ENCODE measurements at places on chromosomes 3 and 15.

DNA sequence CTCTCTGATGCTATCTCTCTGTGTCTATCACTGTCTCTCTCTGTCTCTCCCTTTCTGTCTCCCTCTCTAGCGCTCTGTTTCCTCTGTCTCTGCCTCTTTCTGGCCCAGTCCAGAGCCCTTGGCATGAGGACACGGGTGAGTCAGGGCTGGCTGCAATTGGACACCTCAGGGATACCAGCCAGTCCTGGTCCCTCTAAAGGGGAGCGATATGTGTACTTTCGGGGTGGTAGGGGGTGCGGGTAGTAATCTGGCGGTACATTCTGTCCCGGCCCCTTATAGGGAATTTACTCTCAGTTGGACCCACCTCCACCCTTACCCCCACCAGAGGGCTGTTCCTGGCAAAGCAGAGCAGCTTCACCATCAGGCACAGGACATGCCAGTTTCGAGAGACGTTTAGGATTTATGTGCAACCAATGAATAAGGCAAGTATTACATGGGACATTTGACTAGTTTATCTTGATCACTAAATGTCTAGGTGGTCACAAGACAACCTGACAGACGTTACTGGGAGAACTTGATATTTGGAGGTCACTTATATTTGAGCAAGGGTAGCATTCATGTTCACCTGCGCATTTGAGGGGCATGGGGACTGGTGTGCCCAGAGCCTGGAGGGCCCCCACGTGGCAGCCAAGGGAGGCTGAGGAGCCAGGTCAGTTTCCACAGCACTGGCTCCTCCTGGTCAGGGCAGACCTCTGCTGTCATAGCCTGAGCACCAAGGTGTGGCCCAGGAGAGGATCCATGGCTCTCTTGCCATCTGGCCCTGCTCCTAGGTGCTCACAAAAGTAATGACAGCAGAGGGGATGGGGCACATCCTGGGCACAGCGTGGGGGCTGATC, 256.1 kb downstream of the PLCL2 start:
- peak; percentile 70 for DNase-seq

- DNase-seq = no peak
Measured at GRCh38 chr15:66231394-66232266, 21.9 kb downstream of the MEGF11 start.

GRCh38 chr3:60178931-60179653, 1072.2 kb downstream of the FHIT start:
- DNase-seq = no peak

GRCh38 chr3:157445857-157446256, 9.2 kb downstream of the PTX3 start:
- DNase-seq = no peak

DNA sequence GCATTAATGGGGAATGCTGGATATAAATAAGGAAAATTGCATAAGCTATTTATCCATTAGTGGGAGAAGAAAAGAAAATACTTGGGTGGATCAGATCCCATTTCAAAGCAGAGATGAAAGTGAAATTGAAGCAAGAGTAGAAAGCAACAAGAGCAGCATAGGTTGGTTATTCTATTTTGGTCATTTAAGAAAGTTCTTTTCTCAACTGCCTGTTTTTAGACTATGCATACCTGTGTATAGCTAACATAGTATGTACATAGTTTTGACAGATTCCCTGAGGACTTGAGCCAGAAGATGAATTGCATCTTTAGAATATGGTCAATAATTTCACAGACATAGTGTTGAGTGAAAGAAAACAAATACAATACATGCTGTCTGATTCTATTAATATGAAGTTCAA, 29.0 kb upstream of the DENND4A start:
- no peak for DNase-seq

DNA sequence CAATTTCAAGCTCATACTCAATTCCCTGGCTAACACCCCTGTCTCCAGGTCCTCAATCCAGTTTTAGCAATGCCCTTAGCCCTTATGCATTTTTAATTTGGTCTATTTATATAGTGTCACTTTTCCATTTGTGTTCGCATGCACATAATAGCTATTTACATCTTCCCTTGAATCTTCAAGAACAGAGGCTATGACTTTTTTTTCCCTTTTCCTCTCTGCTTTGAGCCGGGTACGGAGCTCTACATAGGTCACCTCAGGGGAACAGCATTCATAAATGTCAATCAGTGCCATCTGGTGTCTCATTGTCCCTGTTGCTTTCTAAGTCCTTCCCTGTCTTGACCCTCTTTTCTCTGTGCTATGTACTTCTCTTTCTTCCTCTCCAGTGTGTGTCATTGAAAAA, 26.5 kb upstream of the ACTC1 start:
- DNase-seq = no peak

- DNase-seq = no peak
Measured at GRCh38 chr3:100029689-100030088, 84.6 kb downstream of the FILIP1L start.

DNA sequence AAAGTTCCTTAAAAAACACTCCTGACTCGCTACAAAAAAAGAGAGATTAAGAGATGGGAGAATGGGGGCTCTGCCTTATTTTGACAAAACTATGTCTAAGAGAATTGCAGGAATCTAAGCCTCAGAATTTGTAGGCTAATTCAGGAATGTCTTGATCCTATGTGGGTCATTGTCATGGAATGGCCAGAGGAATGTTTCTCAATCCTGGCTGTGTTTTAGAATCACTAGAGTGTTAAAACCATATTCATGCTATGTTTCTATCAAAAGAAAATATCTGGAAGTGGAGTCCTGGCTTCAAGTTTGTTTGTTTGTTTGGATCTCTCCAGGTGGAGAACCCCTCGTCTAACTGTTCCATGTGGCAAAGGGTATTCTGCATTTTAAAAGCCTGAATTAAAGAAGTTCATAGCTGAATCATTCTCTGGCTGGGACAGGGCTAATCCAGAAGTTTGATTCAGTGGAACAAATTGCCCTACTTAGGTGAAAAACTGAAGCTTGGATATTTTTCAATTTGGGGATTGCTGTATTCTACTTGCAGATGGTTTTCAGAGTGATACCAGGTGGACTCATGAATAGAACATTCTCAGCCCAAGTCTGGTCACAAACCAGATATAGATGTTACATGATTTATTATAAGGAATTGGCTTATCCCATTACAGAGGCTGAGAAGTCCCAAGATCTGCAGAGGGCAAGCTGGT, 28.2 kb downstream of the GJD2 start:
- no peak for DNase-seq

DNA sequence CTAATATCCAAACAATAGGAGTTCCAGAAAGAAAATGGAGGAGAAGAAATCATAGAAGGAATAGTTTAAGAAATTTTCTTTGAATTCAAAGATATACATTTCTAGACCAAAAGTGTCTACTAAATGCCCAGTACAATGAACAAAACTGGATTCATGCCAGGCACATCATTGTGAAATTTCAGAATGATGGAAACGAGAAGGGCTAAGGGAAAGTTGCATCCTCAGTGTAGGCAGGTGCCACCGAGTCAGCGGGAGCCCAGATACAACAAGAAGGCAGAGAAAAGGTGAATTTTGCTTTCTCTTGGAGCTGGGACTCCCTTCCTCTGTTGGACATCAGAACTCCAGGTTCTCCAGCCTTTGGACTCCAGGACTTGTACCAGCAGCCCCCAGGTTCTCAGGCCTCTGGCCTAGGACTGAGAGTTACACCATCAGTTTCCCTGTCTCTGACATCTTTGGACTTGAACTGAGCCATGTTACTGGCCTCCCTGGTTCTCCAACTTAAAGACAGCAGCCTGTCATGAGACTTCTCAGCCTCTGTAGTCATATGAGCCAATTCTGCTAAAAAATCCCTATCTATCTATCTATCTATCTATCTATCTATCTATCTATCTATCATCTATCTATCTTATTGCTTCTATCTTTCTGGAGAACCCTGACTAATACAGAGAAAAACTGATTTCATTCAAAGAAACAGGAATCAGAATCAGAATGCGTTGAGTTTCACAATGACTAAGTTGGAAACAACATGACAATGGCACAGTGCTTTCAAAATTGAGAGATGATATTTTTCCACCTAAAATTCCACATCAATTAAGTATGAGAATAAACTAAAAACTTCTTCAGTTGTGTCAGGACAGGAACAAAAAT, 207.7 kb downstream of the FAM43A start:
- no peak for DNase-seq

DNA sequence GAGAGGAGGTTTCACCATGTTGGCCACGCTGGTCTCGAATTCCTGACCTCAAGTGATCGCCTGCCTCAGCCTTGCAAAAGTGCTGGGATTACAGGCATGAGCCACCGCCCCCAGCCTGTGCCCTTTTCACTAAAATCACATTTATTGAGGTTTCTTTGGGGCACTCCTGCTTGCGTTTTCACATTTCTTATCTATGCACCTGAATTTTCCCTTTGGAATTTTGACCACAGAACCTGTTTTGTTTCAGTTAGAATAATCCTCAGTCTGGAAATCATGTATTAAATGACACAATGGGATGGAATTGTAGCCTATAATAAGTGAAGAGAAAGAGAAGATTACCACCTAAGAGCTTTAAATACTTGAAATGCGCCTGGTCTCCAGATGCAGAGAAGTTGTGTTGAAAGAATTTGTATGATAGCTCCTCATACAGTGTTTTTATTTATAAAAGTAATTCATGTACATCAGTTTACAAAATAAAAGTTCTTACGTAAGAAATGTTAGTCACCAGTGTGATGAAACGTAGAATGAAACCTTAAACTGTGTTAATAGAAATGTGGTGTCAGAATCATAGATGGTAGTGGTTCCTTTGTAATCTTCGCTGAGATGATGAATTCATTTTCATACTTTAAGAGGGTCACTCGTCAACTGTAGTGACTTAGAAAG, 107.0 kb downstream of the TCF12 start:
- no peak for DNase-seq

DNA sequence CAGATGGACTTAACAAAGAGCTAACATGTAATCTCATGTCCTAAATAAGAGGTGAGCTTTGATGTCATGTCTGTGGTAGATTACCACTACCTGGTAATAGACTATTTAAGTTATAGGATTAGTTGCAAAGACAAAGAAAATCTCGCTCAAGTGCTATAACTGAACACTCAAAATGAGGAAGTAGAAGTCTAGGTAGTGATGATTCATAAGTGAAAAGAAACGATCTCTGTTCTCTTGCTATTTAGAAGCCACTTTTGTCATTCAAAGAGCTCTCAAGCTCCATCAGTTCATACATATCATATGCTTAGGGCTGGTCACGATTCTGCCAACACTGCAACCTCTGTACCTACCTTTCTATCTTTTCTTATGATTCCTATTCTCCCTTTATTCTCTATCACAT, 110.9 kb downstream of the EDEM1 start:
- no peak for DNase-seq

GRCh38 chr3:149339931-149340309, 6.5 kb upstream of the TM4SF18 start:
- DNase-seq = peak; percentile 26

DNA sequence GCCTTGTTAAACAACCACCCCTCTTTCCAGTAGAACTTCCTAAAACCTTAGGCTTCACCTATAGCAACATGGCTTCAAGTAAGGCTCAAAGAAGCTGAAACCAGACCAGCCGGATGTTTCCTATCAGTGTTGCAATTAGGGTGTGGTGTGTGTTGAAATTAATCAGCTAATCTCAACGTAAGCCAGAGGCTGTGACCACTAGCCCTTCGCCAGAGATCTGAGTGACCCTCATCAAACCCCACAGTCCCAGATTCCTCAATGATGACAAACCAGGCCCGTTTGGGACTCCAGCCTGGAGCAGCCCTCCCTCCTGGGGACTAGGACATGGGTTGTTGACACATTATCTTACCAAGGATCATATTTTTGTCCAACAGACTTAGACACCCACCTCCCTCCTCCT, 27.3 kb downstream of the CYP11A1 start:
- no peak for DNase-seq

GRCh38 chr3:64977308-64978100, 289.7 kb upstream of the ADAMTS9 start:
- no peak for DNase-seq

DNA sequence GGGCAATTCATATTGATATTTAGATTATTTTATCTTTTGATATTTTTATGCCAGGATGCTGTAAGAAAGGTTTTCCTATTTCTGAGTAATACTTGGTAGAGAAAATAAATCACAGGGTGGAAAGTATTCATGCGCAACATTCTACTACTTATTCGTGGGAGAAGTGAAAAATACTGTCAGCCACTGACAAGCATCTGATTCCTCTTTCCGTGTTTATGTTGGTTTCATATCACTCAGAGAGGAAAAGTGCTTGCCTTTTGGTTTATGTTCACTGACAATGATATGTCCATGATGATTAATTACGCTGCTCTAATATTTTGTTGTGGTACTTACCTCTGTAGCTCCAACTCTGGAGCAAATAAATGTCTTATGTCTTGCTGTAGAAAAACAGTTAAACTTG, 429.4 kb downstream of the EDEM1 start:
- no peak for DNase-seq
